Choroid plexus epithelial cell (primary cell): ENCODE measurements at places on chromosomes 2 and 18.
A peak's percentile ranks its signal among the peaks of the same experiment; 100 is the strongest.

- DNase-seq: no peak
Observed at GRCh38 chr18:7603259-7604000, 36.3 kb downstream of the PTPRM start.

DNA sequence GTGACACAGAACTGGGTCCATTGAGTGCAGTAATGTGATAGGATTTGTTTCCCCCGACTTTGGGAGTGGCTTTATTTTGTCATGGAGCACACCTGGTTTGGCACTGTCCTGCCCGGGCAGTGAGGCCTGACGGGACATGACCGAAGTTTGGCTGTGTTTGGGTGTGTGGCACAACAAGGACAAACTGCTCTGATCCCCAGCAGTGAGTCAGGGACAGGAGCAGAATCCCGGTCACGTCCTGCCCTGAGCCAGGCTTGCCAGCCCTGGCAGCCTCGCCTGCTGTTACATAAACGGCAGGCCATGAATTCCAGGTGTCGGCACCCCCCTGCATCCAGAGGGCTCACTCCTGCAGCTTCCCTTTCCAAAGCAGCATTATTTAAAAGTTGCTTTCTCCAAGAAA is 45.7 kb downstream of the IMPA2 start:
- no peak for DNase-seq

DNA sequence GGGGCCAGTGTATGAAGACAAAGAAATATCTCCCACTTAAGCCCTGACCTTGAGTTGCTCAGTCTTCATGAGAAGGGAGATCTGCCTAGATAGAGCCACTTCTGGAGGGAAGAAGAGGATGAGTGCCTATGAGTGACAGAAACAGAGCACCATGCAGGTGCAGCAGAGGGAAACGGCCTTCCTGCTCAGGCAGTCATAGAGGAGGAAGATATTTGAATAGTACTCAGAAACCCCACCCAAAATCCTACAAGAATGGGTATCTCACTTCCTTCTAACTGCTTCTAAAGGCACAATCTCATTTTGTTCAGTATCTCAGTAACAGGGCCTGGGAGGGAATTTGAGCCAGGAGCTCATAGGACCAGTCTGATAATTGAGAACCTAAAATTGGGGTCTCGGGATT is 339.3 kb downstream of the ALK start:
- no peak for DNase-seq

DNA sequence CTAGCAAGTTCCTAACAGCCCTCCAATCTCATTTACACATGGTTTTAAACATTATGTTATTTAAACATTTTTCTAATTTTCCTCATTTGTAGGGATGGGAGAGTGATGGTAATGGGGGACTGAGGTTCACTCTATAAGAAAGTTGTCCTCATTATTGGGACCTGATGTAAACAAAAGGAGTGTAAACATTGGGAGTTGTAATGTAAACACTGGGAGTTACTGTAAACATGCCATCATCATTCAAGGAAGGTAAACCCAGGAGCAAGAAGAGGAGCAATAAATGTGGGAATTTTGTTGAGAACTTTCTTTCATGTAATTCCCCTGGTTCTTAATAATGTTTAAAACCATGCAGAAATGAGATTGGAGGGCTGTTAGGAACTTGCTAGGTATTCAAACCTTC is 17.8 kb downstream of the RFTN2 start:
- DNase-seq: no peak

DNA sequence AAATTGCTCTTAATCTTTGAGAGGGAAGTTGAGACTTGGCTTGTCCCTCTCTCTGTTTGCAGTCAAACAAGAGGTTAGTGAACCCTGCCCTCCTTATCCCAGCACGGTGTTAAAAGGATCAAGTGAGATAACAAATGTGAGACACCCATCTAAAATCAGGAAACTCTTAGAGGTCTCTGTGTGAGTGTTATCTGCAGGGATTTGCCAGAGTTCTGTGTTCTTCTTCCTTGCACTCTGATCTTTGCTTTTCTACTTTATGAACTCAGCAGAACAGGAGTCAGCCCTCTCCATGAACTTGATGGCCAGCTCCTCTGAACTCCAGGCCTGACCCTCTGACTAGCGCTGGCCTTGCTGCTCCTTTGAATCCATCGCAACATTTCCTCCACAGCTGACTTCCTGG is 123.8 kb downstream of the NCKAP5 start:
- DNase-seq: no peak

GRCh38 chr2:42141687-42142546 is 27.2 kb upstream of the EML4 start:
- peak; percentile 89 for DNase-seq

DNA sequence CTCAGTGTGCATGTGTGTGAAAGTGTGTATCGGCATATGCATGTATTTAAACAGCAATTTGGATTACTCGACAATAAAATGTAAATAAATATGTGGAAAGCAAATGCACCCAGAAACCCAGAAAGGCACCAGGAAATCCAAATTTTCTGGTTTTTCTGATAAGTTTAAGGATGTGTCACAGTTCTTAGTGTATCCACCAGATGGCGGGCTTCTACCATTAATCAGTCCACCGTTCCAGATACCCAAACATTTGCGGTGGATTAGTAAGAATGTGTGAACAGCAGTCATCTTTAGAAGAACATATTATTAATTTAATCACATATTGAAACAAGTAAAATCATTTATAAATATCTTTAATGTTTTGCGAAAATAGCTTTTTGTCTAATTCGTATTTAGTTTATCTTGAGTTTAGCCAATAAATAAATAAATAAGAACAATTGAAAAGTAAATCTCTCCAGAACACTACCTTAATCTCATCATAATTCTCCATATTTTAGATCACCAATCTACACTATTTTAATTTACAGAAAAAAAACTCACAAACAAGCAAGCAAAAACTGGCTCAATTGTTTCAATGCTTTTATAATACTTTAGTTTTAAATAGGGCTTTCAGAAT is 298.9 kb downstream of the DSEL start:
- peak; percentile 89 for DNase-seq

- DNase-seq: no peak
Observed at GRCh38 chr18:63158676-63159291, 160.8 kb downstream of the BCL2 start.

DNA sequence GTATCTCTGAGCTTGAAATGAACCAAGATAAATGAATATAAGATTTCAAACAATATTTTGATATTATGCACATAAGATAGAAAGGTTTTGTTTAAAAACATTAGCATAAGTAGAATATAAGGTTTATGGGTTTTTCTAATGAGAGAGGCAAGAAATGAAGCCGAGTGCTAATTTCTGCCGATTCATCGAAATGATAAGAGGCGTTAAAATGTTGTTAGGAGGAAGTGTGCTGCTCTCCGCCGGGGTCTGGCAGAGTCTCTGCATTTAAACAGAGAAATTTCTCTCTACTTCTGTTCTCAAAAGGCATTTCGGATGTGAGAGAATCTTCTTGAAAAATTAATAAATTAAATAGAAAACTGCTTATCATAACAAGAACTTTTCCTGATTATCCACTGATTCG is 83.6 kb downstream of the MRPS9 start:
- DNase-seq: no peak

DNA sequence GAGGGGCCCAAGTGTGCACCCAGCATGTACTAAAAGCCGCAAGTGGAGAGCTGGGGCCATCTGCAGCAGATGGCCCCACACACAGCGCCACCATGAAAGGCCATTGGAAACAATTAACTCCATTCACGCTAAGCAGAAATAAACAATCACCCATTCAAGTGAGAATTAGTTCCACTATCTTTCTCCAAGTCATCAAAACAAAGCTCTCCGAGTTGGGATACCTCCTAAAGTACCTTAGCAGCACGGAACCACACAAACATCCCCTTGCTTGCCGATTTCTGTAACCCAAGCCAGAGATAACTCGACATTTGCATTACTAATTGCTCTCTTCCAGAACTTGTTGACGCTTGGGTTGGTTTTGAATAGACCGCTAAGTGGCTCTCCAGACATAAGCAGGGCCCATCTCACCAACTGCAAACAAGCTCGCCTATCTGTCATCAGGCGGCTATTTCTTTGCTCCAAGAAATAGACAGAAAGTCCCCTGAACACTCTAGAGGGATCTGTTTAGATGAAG is 840.6 kb upstream of the SALL3 start:
- DNase-seq: no peak

- DNase-seq: peak; percentile 21
Observed at GRCh38 chr2:1698188-1698945, 45.9 kb downstream of the PXDN start.

DNA sequence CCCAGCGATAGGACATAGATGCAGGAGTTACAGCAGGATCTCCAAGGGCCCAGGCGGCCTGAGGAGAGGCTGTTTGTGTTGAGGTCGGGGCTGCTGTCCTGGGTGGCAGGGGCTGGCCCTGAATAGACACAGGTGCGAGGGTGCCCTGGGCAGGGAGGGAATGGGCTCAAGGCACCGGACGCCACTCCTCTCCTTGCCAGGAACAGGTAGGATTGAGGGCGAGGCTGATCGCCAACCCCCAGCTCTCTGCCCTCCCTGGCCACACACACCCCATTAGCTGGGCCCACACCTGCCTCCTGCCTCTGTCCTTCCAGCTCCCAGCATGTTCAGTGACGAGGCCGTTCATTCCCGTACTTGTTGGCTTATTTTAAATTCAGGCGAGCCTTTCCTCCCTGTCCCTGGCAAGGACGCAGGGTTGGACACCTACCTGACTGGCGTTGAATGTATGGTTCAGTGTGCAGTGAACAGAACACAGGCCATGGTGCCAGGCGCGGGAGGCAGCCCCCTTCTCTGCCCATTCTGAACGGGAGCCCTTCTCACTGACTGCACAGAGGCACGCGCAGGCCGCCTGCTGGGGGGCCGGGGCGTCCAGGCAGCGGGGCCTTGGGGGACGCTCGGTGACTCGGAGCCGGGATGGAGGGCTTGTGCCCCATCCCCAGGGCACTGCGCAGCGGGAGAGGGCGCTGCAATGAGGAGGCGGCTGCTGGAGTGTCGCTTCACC is 41.3 kb upstream of the SNED1 start:
- no peak for DNase-seq

GRCh38 chr2:221546505-221547225 is 25.4 kb downstream of the EPHA4 start:
- DNase-seq: no peak

- peak; percentile 70 for DNase-seq
Observed at GRCh38 chr2:72576861-72577260, 249.0 kb downstream of the EXOC6B start.

- DNase-seq: no peak
Observed at GRCh38 chr2:23429036-23429435, 44.1 kb downstream of the KLHL29 start.

- no peak for DNase-seq
Observed at GRCh38 chr2:3637311-3637675, 20.7 kb upstream of the ALLC start.
